IPS DF 6.9 (cell line): ENCODE measurements at places on chromosomes 5 and 9.

GRCh38 chr9:113579283-113580040 is 115.9 kb downstream of the RGS3 start:
- no peak for DNase-seq

- DNase-seq: no peak
Measured at GRCh38 chr9:91060520-91061343, 259.1 kb downstream of the SYK start.

DNA sequence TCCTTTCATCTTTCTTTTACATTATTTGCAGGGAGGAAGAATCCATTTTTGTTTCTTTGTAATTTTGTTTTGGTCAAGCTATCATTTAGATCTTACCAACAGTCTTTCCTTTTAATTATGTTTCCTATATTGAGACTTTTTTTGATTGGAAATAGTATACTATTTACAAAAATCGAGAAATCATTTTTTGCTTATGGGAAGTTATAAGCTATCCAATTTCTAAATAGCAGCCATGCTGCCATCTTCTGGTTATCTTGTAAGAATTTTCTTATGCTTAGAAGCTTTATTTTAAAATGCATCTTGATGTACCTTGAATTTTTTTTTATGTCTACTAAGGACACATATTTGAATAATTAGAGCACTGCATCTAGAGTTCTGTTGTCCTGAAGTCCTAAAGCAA is 821.2 kb downstream of the PTPRD start:
- DNase-seq: no peak

- no peak for DNase-seq
Measured at GRCh38 chr5:68232277-68232676, 16.7 kb downstream of the PIK3R1 start.

DNA sequence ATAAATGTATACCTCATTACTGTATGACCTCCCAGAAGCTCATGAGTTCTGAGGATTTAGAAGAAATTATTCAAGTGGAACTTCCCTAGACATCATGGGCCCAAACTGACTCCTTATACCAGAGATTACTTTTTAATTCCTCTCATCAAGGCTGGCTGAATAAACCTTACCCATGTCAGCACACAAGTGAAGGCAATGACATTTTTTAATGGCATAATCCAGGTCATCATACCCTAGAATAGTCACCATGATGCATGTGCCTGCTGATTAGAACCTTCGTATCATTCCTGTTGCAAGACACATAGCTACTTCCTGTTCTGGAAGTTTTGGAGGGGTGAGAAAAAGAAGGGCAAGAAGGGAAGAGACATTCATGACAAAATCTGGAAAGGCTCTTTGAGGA is 49.8 kb upstream of the IFNK start:
- no peak for DNase-seq

DNA sequence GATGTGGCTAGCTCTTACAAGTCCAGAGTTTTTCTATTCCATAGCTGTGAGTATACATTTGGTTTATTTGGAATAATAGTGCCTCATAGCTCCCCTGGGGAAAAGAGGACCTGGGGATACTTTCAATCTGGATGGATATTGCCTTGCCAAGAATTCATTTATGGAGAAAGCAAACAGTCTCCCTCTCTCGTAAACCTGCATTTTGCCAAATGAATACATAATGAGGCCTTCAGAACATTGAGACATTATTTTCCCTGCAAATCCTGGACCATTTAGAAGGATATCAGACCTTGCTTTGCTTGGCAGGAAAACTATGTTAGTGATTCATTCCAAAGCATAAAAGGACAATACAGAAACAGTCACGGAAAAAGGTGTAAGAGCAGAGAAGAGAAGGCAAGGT is 569.6 kb upstream of the BRINP1 start:
- no peak for DNase-seq

GRCh38 chr5:50807661-50808060 is 141.2 kb downstream of the PARP8 start:
- DNase-seq: no peak

- no peak for DNase-seq
Measured at GRCh38 chr9:78366827-78367226, 69.9 kb downstream of the PSAT1 start.

- DNase-seq: no peak
Measured at GRCh38 chr5:73155271-73156222, 17.4 kb upstream of the TMEM174 start.

- no peak for DNase-seq
Measured at GRCh38 chr9:13386935-13387733, 107.6 kb upstream of the MPDZ start.

DNA sequence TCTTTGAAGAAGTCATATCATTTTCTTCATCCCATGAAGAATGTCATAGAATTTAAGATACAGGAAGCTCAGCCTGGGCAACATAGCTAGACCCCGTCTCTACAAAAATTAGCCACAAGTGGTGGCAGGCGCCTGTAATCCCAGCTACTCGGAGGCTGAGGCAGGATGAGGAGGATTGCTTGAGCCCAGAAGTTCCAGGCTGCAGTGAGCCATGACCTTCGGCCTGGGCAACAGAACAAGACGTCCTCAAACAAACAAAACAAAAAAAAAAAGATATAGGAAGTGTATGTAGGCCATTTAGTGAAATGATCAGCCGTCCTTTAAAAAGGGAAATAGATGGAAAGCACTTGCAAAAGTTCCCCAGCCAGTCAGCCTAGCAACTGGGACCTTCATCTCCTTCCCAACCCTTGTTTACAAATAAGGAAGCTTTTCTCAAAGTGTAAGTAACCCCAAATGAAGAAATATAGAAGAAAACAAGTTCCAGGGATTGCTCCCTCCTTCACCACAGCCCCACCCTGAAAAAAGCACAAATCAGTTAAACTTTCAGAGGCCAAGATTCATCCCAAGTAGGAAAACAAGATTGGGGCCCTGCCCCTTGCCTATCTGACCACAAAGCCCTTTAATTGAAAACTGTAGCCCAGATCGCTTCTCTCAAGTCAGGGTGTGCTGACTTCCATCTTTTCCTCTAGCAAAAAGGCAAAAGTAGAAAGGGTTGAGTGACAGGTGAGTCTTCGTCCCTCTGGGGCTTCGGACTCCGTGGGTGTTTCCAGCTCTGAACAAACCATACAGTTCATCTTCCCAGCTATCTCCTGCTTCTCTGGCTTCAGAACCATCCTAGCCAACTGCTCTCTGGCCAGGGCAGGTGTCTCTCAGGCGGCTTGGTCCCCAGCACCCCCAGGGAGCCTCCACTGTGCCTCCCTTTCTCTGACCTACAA is 1.2 kb downstream of the SLC31A2 start:
- DNase-seq: no peak

- DNase-seq: no peak
Measured at GRCh38 chr9:36316049-36316448, 57.8 kb upstream of the GNE start.

DNA sequence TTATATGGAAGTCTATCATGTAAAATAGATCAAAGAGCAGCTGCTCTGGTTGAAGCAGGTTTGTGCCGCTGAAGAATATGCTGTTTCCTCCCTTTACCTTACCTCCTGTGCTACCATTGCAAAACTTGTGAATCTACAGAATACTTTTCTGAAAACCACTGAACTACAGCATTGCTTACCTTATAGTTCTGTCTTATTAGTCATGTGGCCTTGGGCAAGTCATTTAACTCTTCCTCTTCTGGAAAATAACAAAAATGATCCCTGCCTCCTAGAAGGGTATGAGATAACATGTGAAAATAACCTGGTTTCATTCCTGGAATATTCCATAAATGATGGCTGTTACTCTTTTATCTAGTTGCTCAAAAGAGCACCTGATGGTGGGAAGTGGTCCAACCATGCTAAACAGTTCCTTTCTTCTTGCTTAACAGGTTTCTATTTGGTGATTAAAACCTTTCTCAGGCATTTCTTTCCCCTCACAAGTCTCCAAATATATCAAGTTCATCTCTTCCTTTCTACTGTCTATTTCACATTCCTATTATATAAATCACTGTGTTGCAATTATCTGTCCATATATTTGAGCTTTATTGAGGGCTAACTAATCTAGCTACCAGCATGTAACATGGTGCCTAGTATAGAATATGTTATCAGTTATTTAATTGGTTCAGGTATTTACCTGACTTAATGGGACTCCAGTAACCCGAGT is 15.0 kb downstream of the TRIM32 start:
- DNase-seq: no peak

- DNase-seq: peak; percentile 29
Measured at GRCh38 chr5:7856855-7857254, 5.9 kb upstream of the CFAP90 start.

GRCh38 chr5:14321936-14322335 is 178.8 kb downstream of the TRIO start:
- no peak for DNase-seq

DNA sequence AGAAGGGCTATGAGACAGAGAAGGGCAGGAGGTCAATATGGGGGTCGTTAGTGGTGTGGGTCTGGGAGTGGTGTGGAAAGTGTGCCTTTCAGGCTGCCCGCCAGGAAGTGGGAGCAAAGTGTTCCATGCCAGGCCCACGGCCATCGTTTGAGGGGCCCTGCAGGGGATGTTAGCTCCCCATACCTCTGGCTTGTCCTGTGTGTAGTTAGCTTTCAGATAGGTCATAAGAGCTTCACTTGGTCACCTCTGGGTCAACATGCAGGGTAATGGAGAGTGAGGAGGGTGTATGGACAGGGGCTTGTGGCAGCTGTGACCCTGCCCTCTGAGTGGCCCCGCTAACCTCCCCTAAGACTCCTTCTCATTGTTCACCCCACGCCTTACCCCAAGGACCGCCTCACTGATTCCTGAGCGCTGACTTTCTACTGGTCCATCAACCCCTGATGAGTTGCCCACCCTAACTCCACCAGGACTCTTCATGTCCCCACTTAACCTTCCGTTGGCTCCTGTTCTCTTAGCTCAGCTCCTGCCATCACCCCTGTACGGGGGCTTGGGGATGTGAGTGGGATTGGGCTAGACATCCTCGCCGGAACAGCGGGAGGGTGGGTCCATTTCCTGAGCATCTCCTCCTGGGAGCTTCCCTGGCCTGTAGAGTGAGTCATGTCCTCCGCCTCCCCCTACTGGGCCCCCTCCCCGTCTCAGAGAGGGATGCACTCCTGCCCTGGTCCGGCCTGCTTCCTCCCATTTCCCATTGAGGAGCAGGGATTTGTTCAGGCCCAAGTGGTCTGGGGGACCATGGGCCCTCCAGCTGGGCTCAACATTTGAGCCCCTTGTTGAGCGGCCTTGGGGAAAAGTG is 125.7 kb downstream of the FGF18 start:
- no peak for DNase-seq

GRCh38 chr9:18448101-18448500 is 25.9 kb upstream of the ADAMTSL1 start:
- no peak for DNase-seq

DNA sequence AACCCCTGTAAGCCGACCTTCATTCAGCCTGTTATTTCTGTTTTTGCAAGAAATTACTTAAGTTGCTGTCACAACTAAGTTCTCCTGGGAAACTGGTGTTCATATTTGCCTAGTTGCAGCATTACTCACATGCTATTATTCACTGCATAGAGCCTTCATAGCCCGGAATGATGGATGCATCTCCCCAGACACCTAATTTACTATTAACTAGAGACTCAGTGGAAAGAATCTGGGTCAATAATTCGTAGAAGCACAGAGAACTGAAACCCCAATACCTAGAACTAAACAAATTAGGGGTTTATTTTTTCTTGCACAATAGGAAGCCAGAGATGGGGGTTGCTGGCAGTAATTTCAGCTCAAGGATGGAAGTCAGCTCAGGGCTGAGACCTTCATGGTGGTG is 45.7 kb upstream of the FAM170A start:
- no peak for DNase-seq

- DNase-seq: no peak
Measured at GRCh38 chr5:66945389-66946349, 250.9 kb downstream of the CD180 start.

GRCh38 chr5:66633754-66634153 is 37.6 kb downstream of the MAST4 start:
- no peak for DNase-seq

DNA sequence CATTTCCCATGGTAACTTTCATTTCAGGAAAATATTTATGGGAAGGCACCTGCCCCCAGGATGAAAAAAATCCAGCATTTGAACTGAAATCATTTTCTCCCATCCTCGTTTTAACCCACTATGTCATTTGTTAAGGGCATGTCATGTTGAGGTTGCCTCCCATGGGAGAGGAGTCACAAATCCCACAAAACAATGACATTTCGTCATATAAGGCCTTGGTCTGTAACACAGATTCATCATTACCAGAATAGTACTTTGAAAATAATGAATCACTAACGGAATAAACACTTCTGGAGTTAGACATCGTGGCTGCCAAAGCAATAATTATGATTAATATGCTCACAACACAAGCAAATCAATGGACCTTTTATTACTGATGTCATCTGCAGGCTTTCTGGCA is 274.1 kb downstream of the NDUFS4 start:
- no peak for DNase-seq

GRCh38 chr9:80062567-80062966 is 490.8 kb downstream of the TLE4 start:
- DNase-seq: no peak

DNA sequence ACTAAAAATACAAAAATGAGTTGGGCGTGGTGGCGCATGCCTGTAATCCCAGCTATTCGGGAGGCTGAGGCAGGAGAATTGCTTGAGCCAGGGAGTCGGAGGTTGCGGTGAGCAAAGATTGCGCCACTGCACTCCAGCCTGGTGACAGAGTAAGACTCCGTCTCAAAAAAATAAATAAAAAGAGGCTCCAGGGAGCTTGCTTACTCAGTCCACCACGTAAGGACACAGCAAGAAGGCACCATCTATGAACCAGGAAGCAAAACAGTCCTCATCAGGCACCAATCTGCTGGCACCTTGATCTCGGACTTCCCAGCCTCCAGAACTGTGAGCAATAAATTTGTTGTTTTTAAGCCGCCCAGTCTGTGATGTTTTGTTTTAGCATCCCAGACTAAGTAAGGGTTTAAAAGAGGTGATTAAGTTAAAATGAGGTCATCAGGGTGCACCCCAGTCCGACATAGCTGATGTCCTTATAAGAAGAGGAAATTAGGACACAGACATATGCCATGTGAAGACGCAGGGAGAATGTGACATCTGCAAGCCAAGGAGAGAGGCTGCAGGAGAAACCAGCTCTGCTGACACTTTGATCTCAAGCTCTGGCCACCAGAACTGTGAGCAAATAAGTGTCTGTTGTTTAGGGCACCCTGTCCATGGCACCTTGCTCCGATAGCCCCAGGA is 45.9 kb downstream of the C9orf50 start:
- DNase-seq: no peak

DNA sequence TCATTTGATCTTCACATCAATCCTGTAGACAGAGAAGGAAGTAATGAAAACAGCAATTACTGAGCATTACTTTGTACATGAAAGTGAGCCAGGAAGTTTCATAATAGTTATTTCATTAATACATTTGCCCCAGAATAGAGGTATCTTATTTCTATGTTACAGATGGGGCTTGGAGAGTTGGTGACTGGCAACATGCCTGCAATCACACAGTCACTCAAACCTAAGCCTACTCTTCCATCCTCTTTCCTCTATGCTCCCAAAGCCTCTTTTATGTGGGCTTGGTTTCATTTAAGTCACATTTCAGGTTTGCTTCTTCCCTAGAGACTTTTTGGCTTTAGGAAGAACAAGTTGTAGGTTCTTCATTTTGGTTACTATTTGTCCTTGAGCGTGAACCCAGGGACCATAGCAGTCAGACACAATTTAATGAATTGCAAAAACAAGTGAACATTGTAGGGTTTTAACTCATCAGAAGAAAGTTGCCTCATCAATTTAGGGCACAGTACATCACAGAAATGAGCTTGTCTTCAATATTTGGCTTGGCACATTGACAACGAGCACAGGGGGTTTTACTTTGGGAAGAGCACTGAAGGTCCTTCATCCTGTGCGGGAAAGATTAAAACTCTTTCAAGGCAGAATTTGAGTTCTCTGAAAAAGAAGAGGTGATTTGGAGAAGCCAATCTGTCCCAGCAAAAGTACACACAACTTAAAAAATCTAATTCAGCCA is 381.1 kb downstream of the TMEM38B start:
- DNase-seq: no peak
